ENCODE measurements at places on chromosomes 13 and 19. TPM values are rescaled to one million over a fixed set of nuclear protein-coding genes. Genes with fewer than 3 reads are reported as not detected.
A peak's percentile ranks its signal among the peaks of the same experiment; 100 is the strongest.

The FRY gene
- total RNA-seq: 40.2 TPM

The FFAR3 gene
- total RNA-seq: 0.45 TPM

The ZNF260 gene
- total RNA-seq: 23.4 TPM

The CEACAM20 gene
- not detected for total RNA-seq

The GYS1 gene
- total RNA-seq: 17.9 TPM

The GADD45B gene
- total RNA-seq: 250 TPM

The TNNT1 gene
- total RNA-seq: not detected

The TMEM86B gene
- total RNA-seq: 5.8 TPM

The CYP2A7 gene
- not detected for total RNA-seq

The RNU6-9 gene
- not detected for total RNA-seq

The GIPR gene
- total RNA-seq: 1.2 TPM

The PSPN gene
- total RNA-seq: 2.1 TPM

DNA sequence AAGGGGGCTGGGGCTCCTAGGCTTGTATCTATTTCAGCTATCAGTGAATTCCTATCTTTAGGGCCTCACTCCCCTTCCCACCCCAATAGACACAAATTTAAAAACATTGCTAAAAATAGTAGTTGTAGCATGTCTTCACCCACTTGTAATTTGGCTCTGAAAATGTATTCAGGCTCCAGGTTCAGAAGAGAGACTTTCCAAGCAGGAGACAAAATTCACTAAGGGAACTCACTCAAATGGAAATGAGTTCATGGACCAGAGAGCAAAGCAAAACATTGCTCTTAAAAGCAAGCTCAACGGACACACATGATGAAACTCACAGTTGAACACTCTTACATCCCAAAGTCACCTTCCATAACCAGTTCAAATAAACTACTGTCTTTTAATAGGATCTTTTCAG lies 36.8 kb downstream of the PHF11 start:
- no peaks in the 10 kb centered on the region for H3K36me3 ChIP-seq
- H3K4me1 ChIP-seq: peaks cover 66% of the 10 kb centered on the region
- no peaks in the 10 kb centered on the region for H3K27me3 ChIP-seq
- DNase-seq: no peak
- no peak overlapping the region for H3K4me3 ChIP-seq

- H3K27me3 ChIP-seq: no peaks in the 10 kb centered on the region
- no peak for DNase-seq
- no peak overlapping the region for H3K4me3 ChIP-seq
- H3K4me1 ChIP-seq: no peaks in the 10 kb centered on the region
- H3K27ac ChIP-seq: no peak overlapping the region
- H3K36me3 ChIP-seq: no peaks in the 10 kb centered on the region
Measured at GRCh38 chr13:39864221-39864620, 208.8 kb downstream of the COG6 start.

DNA sequence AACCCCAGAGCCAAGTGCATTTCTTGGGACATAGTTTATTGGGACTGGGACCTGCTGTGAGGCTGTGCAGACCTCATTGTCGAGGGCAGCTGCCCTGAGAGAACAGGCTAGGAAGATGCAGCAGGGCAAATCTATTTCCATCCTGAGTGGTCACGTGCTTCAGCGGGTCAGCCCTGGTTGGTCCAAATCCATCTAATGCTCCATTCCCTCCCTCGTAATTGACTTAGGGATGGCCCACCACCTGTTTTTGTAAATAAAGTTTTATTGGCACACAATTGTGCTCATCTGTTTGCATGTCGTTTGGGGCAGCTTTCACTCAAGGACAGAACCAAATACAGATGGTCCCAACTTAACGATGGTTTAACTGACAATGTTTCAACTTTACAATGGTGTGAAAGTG lies 75.5 kb upstream of the ADGRE5 start:
- H3K27me3 ChIP-seq: no peaks in the 10 kb centered on the region
- no peak for DNase-seq
- H3K4me1 ChIP-seq: no peaks in the 10 kb centered on the region
- no peaks in the 10 kb centered on the region for H3K36me3 ChIP-seq
- H3K4me3 ChIP-seq: no peak overlapping the region

- no peaks in the 10 kb centered on the region for H3K27me3 ChIP-seq
- H3K27ac ChIP-seq: no peak overlapping the region
- no peaks in the 10 kb centered on the region for H3K36me3 ChIP-seq
- DNase-seq: no peak
Measured at GRCh38 chr13:79440958-79441528, 35.0 kb upstream of the RBM26 start.

DNA sequence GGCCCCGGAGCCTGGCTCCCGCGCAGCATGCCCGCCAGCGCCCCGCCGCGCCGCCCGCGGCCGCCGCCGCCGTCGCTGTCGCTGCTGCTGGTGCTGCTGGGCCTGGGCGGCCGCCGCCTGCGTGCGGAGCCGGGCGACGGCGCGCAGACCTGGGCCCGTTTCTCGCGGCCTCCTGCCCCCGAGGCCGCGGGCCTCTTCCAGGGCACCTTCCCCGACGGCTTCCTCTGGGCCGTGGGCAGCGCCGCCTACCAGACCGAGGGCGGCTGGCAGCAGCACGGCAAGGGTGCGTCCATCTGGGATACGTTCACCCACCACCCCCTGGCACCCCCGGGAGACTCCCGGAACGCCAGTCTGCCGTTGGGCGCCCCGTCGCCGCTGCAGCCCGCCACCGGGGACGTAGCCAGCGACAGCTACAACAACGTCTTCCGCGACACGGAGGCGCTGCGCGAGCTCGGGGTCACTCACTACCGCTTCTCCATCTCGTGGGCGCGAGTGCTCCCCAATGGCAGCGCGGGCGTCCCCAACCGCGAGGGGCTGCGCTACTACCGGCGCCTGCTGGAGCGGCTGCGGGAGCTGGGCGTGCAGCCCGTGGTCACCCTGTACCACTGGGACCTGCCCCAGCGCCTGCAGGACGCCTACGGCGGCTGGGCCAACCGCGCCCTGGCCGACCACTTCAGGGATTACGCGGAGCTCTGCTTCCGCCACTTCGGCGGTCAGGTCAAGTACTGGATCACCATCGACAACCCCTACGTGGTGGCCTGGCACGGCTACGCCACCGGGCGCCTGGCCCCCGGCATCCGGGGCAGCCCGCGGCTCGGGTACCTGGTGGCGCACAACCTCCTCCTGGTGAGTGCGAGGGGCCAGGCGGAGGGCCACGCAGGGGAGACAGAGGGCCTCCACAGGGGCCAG lies at the start of gene KL:
Gene KL (plus strand): TSS at position 10 of the 909 bp plus-strand sequence. CDS start 18 bp downstream, at position 28.
- peak within 1 kb of the TSS; percentile 24 for H3K4me3 ChIP-seq
- H3K4me1 ChIP-seq: peaks cover 13% of the 10 kb centered on the region
- H3K27ac ChIP-seq: peak within 1 kb of the TSS; percentile 34
- no peaks in the 10 kb centered on the region for H3K36me3 ChIP-seq

DNA sequence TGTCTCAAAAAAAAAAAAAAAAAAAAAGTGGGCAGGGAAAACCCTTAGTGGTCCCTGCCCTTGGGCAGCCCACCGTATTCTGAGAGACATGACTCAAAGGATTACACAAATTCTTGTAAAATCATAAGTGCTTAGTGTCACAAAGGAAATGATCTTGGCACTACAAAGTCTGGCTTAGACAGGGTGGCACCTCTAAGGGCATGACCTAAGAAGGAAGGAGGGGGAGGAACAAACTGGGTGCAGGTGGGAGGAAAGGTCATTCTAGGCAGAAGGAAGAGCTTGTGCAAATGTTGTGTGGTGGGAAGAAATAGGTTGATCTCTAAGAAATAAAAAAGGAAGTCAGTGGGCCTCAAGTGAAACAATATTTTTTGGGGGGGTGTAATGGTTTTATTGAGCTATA lies 10.4 kb downstream of the PNPLA6 start:
- H3K4me3 ChIP-seq: no peak overlapping the region
- H3K27ac ChIP-seq: no peak overlapping the region
- H3K27me3 ChIP-seq: no peaks in the 10 kb centered on the region
- DNase-seq: no peak

DNA sequence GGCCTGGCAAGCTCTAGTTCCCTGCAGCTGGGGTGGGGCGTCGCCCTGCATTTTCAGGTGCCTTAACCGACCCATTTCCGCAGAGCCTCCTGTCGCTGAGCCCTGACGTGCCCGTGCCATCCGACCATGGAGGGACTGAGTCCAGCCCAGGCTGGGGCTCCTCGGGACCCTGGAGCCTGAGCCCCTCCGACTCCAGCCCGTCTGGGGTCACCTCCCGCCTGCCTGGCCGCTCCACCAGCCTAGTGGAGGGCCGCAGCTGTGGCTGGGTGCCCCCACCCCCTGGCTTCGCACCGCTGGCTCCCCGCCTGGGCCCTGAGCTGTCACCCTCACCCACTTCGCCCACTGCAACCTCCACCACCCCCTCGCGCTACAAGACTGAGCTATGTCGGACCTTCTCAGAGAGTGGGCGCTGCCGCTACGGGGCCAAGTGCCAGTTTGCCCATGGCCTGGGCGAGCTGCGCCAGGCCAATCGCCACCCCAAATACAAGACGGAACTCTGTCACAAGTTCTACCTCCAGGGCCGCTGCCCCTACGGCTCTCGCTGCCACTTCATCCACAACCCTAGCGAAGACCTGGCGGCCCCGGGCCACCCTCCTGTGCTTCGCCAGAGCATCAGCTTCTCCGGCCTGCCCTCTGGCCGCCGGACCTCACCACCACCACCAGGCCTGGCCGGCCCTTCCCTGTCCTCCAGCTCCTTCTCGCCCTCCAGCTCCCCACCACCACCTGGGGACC lies 1.2 kb downstream of the ZFP36 start:
- H3K27ac ChIP-seq: peak overlapping the region; percentile 99
- peaks cover 20% of the 10 kb centered on the region for H3K36me3 ChIP-seq
- peaks cover 39% of the 10 kb centered on the region for H3K4me1 ChIP-seq
- peak; percentile 58 for DNase-seq
- H3K27me3 ChIP-seq: no peaks in the 10 kb centered on the region

DNA sequence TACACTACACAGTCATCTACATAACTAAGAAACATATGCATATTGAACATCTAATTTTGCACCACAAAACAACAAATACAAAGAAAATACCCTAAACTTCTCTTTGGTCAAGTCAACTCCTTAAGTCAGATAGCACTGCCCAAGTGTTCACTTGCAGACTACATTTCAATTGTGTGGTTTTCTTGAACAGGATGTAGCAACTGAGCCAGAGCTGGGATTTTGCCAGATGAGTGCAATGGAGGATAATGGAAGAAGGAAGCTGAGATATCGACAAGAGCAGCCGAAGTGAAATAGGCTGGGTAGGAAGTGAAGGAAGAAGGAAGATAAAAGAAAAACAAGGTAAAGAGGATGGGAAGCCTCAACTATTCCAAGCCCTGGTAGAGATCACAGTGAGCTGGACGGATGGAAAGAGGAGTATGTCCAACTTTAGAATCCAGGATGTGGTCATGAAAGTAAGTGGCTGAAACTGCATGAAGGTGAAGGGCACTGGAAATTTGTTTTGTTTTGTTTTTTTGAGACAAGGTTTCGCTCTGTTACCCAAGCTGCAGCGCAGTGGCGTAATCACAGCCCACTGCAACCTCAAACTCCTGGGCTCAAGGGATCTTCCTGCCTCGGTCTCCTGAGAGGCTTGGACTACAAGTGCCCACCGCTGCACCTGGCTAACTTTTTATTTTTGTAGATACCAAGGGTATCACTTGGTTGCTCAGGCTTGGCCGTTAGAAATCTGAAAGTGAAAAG lies 15.0 kb downstream of the NUFIP1 start:
- H3K36me3 ChIP-seq: peaks cover 7% of the 10 kb centered on the region
- H3K27me3 ChIP-seq: no peaks in the 10 kb centered on the region
- peaks cover 3% of the 10 kb centered on the region for H3K4me1 ChIP-seq
- H3K27ac ChIP-seq: peak overlapping the region; percentile 29
- DNase-seq: peak; percentile 39
- no peak overlapping the region for H3K4me3 ChIP-seq

DNA sequence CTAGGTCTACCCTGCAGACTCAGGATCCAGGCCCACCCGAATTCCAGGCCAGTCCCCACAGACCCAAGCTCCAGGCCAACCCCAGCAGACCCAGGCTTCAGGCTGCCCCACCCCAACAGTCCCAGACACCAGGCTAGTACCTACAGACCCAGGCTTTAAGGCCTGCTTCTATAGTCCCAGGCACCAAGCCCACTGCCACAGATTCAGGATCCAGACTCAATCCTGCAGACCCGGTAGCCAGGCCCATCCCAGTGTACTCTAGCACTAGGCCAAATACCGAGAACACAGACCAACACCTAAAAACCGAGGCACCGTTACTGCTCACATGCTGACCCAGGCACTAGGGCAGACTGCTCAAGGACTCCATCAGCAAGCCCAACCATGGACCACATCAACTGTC lies 862.3 kb downstream of the UQCRFS1 start:
- no peak for DNase-seq
- H3K36me3 ChIP-seq: no peaks in the 10 kb centered on the region
- no peak overlapping the region for H3K27ac ChIP-seq
- no peaks in the 10 kb centered on the region for H3K4me1 ChIP-seq
- no peak overlapping the region for H3K4me3 ChIP-seq
- no peaks in the 10 kb centered on the region for H3K27me3 ChIP-seq

Measured in thyroid gland (tissue), 4 donors.